AG04450 (cell line): ENCODE measurements at places on chromosomes 6 and 20.

GRCh38 chr6:75345413-75345812, 60.8 kb upstream of the TMEM30A start:
- DNase-seq = no peak

- DNase-seq = no peak
These were observed 79.4 kb upstream of the SCAF8 start for GRCh38 chr6:154653853-154654252.

GRCh38 chr6:10441004-10441654, 26.3 kb upstream of the TFAP2A start:
- peak; percentile 53 for DNase-seq

- no peak for DNase-seq
These were observed 4.3 kb upstream of the SERINC3 start for GRCh38 chr20:44526129-44526528.

DNA sequence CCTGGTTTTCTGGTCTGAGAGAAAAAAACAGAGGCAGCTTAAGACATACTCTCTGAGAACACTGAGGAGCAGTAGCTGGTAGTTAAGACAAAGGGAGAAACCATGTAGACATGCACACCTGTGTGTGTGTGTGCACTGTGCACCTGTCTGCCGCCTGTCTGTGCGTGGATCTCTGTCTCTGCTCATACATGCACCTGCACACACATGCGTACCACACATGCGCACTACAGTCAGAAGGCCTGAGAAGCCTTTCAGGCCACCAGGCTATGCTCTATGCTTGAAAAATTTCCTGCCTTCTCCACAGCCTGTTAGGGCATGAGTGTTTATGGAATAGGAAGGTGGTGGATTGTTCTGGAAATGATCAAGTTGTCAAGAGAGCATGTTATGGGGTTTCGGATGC, 103.5 kb downstream of the CDH4 start:
- no peak for DNase-seq

DNA sequence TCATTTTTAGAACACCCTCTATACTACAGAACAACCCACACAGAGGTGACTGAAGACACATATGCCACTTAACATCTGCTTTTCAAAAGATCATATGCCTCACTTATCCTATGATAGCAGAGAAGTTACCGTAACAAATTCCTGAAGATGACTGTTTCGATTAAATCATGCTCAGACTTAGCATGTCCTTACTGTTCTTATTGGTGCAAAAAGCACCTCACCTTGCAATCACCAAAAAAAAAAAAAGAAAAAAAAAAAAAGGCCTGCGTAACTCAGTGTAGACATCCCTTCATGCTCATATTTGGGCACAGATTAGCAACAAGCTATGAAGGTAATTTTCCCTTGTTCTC, 17.7 kb upstream of the DST start:
- no peak for DNase-seq

DNA sequence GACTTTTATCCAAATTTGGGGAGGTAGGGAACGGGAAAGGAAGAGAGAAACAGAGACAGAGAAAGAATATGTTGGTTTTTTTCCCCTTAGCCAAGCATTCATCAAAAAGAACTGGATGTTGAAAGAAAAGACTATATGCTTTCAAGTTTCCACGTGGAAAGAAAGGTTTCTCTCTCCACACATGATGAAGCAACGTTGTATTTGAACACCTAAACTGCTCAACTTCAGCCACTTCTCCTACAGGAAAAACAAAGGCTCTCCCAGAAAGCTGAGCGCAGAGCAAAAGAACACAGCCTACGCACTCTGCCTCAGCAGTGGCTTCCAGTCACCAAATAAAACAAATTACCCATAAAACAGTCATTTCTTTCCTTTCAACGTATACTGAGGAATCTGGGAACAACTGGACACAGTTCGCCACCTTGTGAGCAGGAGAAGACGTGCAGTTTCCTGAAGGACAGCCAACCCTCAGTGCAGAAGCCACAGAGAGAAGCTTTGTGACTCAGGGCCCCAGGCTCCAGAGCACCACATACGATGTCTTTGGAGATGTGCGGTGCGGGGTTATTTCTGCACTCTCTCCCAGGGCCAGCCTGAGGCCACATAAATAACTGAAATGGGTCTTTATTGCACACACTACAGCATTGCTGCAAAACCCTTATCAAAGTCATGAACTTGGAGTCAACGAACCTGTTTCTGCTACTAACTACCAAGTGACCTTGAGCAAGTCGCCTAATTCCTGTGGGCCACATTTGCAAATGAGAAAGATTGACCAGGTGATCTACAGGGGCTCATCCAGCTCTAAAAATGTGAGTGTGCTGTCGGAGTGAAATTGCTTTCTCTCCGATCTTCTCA, 10.1 kb downstream of the IL17F start:
- DNase-seq = peak; percentile 18
